Endodermal cell (in vitro differentiated cells): ENCODE measurements at places on chromosomes 4 and X. TPM values are rescaled to one million over a fixed set of nuclear protein-coding genes. Genes with fewer than 3 reads are reported as not detected.

NR3C2 gene
- 0.44 and 0.77 TPM in 2 replicates for total RNA-seq

IL1RAPL1 gene
- 0.90 and 1.1 TPM in 2 replicates for total RNA-seq

STBD1 gene
- total RNA-seq, result 0.31 and 0.47 TPM in 2 replicates

DRD5 gene
- not detected in 3 replicates for total RNA-seq

DCUN1D4 gene
- total RNA-seq, result 43.9 to 55.1 TPM (median 51.5 TPM) in 3 replicates

SLC25A31 gene
- not detected in 3 replicates for total RNA-seq

EOLA2 gene
- 24.0 and 26.3 TPM in 2 replicates for total RNA-seq

RP2 gene
- total RNA-seq, result 7.9 to 12.1 TPM (median 11.6 TPM) in 3 replicates

TLR10 gene
- total RNA-seq, result not detected in 2 replicates

FGF5 gene
- total RNA-seq, result 0.32 and 1.6 TPM in 2 replicates

CLCN3 gene
- 33.5 and 36.4 TPM in 2 replicates for total RNA-seq

BGN gene
- total RNA-seq, result 1.2 and 1.6 TPM in 2 replicates

AMBN gene
- total RNA-seq, result not detected in 2 replicates

PASD1 gene
- not detected in 2 replicates for total RNA-seq

SMPX gene
- total RNA-seq, result not detected in 3 replicates

ITGB1BP2 gene
- 3.3 to 6.8 TPM (median 4.1 TPM) in 3 replicates for total RNA-seq

MAGEB17 gene
- total RNA-seq, result 0.33 to 0.55 TPM in 2 of 3 replicates, not detected in the other

GAGE13 gene
- total RNA-seq, result not detected in 3 replicates

GDPD2 gene
- total RNA-seq, result 1.4 to 1.6 TPM (median 1.5 TPM) in 3 replicates

SYTL5 gene
- 0.70 to 8.6 TPM (median 8.3 TPM) in 3 replicates for total RNA-seq

GCNA gene
- total RNA-seq, result 2.2 and 2.3 TPM in 2 replicates

INTS6L gene
- 8.9 and 9.1 TPM in 2 replicates for total RNA-seq

FREM3 gene
- total RNA-seq, result 0.13 to 0.66 TPM (median 0.17 TPM) in 3 replicates

SLC4A4 gene
- total RNA-seq, result 3.0 and 3.8 TPM in 2 replicates

UGT8 gene
- 8.8 to 12.4 TPM (median 10.4 TPM) in 3 replicates for total RNA-seq

CYTL1 gene
- total RNA-seq, result 3.1 and 3.7 TPM in 2 replicates

HAND2 gene
- total RNA-seq, result 0.16 TPM in 1 of 3 replicates, not detected in the others

CCDC158 gene
- total RNA-seq, result not detected in 2 replicates

HELT gene
- not detected in 2 replicates for total RNA-seq

GLRB gene
- 0.61 to 1.6 TPM (median 1.4 TPM) in 3 replicates for total RNA-seq

PRR32 gene
- total RNA-seq, result not detected in 2 replicates

ANKRD50 gene
- total RNA-seq, result 14.6 to 26.3 TPM (median 23.1 TPM) in 3 replicates

ARHGAP6 gene
- 0.34 and 0.48 TPM in 2 replicates for total RNA-seq

PALLD gene
- 51.8 and 64.6 TPM in 2 replicates for total RNA-seq

CHM gene
- total RNA-seq, result 23.9 to 27.1 TPM (median 26.0 TPM) in 3 replicates

TRIM2 gene
- total RNA-seq, result 40.9 and 56.1 TPM in 2 replicates

SYTL4 gene
- 0.25 TPM in 1 of 3 replicates, not detected in the others for total RNA-seq

CT47B1 gene
- not detected in 3 replicates for total RNA-seq

HPF1 gene
- total RNA-seq, result 33.4 and 34.1 TPM in 2 replicates

C4orf36 gene
- total RNA-seq, result 1.2 to 3.7 TPM (median 1.7 TPM) in 3 replicates

CLDN24 gene
- total RNA-seq, result not detected in 3 replicates

UGT2B15 gene
- not detected in 3 replicates for total RNA-seq

CFAP99 gene
- not detected in 3 replicates for total RNA-seq

PRKG2 gene
- total RNA-seq, result 1.8 and 2.4 TPM in 2 replicates

MAGIX gene
- 1.2 to 1.9 TPM (median 1.3 TPM) in 3 replicates for total RNA-seq

HHIP gene
- total RNA-seq, result 3.2 and 3.4 TPM in 2 replicates

PRRG1 gene
- total RNA-seq, result 2.9 and 3.1 TPM in 2 replicates

IBSP gene
- total RNA-seq, result not detected in 3 replicates

CACNA1F gene
- total RNA-seq, result 0.42 to 2.4 TPM (median 1.0 TPM) in 3 replicates

SH3BGRL gene
- 40.3 and 44.8 TPM in 2 replicates for total RNA-seq

CXorf66 gene
- total RNA-seq, result not detected in 3 replicates
